ENCODE measurements at places on chromosomes 7 and 10.

DNA sequence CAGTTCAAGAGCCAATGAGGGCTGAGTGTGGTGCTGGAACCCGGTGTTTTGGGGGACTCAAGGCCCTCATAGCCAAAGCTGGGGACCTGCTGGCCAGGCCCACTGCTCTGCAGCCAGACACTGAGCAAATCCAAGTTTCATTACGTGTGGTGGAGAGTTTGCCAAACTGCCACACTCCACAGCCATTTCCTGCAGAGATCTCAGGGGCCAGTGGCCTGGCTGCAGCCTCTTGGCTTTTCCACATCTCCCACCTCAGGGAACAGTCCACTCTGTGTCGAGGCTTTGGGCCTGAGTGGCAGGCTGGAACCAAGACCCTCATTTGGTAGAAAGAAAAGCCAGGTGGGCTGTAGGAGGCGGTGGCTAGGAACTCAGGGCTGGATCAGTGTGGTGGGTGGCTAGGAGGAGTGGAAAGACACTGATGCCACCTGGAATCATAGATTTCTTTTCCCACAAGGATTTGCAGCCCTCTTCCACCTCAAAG is 3.2 kb downstream of the HOXA11 start:
- DNase-seq: no peak

GRCh38 chr10:707456-707855 is 18.0 kb upstream of the DIP2C start:
- DNase-seq: no peak

- DNase-seq: peak; percentile 53
Observed at GRCh38 chr7:150378115-150378852, 846 bp upstream of the ZNF775 start.

DNA sequence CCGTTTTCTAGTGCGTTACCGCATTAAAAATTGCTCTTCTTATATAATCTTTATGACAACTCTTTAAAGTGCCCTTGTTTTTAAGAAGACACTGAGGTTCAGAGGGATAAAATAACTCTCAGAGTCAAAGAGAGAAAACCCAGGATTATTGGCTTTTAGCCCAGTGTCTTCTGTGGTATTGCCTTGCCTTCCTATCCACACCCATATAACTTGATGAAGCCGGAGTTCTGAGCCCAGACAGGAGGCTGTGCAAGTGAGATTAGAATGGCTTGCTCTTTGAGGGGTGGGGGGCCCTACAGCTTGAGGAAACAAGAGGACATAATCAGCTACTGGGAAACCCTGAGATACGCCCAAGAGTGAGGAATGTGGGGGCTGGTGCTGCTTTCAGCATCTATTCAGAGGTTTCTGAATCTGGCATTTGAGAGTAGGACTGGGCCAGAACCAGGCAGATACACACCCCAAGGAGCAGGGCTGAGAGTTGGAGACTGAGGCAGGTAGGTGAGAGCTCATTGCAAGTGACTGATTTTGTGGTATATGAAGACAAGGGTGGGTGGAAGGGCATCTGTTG is 2.3 kb downstream of the PRXL2A start:
- DNase-seq: no peak

- no peak for DNase-seq
Observed at GRCh38 chr10:87862679-87863052, 667 bp downstream of the KLLN start.

DNA sequence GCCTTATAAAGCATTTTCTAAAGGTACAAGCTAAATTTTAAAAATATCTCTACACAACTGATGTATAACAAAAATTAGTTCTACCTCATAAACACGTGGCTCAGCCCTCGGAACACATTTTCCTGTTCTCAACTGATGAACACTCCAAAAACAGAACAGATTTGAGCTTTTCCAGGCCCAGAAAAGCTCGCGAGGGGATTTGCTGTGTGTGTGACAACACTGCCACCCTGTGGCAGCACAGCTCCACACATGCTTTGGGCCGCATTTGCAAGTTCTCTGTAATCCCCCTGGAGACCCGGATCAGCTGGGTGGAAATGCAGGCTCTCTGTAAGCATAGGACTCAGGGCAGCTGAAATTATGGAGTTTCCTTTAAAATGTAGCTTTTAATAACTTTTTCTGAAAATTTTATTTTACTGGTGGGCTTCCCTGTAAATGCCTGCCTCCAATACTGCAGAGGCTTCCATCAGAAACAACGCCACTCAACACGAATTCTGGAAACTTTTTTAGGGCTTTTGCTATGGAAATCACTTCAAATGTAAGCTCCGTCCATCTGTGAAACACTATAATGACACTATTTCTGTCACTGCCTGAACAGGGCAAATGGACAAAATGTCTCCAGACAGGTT is 155.5 kb downstream of the COBL start:
- DNase-seq: no peak

- DNase-seq: no peak
Observed at GRCh38 chr7:84104826-84105225, 89.8 kb downstream of the SEMA3A start.

DNA sequence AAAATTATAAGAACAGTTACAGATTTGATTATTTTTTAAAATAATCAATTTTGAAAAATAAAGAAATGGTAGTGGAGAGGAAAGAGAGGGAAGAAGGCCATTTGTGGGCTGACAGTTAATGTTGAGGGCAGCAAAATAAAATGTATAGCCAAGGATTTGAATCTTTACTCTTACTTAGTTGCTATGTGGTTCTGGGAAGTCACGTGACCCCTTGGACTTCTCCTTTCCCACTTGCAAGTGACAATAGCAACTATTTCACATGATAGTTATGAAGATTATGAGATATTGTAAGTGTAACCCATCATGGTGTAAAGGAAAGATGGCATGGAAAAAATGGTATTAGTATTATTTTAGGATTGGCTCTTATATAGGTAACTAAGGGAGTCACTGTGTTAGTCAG is 567.3 kb upstream of the GHITM start:
- no peak for DNase-seq

DNA sequence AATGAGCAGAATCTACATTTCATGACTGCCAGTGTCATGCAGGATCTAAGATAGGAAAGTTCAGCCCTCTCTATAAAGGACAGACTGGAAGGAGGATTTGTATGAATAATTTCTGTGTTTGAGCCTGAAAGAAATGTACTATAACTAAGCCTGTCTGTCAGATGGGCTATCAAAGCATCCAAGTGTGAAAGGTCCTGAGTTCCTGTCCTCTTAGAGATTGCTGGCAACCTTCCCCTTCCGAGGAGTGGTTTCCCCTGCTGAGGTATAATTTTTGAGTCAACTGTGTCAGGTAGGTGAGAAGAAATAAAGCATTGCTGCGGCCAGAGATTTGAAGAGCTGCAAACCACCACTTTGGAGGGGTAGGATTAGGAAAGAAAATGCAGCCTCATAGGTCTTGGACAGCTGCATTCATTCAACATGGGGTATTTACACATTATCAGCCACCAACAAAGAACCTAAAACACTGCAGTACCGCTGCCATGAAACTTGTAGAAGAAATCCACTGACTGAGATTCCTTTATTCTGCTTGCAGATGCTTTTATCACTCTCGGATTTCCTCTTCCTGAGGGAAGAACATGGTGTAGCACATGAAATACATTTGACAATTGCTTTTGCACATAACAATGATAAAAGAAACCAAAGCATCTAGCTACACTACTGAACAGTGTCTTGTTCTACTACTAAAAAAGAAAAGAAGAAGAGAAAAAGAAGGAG is 189.1 kb downstream of the DGKI start:
- no peak for DNase-seq

DNA sequence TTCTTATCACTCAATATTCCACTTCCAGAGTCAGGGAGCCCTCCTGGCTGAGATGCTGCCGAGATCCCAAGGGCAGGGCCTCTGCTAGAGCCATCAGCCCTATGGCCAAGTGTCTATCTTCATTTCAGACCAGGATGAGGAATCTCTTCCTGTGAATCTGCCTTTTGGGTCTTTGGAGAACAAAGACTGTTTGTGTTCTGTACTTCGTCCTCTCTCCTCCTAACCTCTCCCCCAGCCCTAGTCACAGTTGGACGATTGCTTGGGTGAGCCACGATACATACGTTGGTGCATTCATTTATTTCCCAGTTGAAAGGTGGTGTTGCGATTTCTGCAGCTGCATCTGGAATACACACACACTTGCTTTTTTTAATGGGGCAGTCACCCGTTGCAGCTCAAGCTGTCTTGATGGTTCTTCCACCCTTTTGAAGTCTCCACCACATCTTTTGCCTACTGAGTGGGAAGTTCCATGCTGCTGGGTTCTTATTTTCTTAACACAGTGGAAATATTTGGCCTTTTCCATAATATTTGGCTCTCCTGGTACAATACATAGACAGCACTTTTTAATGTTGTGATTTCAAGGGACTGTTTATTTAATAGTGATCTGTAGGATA is 26.7 kb downstream of the SH3PXD2A start:
- no peak for DNase-seq

- DNase-seq: no peak
Observed at GRCh38 chr7:79287981-79288380, 165.5 kb downstream of the MAGI2 start.

DNA sequence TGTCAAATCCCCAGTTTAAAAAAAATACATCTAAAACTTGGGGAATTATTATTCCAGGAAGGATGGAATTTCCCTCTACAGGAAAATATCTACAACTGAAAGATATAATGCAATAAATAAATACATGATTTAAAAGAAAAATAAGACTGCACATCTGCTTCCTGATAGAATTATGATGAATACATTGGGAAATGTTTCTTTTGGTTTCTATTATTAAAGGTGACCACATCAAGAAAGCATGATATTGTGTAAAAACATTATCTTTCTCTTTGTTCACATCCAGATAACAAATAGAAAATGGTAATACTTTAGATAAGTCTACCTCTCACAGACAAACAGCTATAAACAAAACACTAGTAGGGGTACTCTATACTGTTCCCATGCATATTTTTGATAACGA is 19.2 kb downstream of the SEMA3D start:
- no peak for DNase-seq

DNA sequence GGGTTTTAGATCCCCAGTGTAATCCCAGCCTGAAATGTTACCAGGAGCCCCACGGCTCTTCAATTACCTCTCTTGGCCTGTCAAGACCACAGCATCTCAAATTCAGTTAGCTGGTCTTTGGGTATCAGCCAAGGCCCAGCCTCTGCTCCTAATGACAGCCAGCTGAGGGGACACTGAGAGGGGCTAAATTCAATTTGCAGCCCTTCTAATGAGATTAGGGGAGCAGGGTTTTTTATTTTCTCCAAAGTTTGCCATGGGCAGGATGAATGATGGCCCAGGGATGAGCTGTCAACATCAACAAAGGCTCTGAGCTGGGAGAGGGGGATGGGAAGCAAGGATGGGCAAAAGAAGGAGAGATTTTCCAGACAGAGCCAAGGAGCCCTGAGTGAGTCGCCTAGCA is 116.8 kb upstream of the TBX20 start:
- no peak for DNase-seq

DNA sequence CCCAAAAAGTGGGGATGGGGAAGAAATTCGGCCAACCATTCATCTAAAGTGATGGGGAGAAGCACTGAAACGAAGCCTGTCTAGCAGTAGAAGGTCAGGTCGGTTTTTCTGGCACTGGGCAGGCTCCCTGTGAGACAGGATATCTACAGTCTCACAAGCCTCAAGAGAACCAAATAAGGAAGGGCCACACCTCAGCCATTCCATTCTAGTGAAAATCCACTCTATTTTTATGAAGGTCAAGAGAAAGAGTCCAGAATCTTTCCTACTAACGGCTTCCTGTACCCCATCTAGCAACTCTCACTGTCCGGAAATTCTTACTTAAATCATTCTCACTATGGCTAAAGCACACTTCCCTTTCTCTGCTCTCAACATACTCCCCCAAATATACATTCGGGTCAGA is 267.1 kb downstream of the PRPF18 start:
- no peak for DNase-seq

DNA sequence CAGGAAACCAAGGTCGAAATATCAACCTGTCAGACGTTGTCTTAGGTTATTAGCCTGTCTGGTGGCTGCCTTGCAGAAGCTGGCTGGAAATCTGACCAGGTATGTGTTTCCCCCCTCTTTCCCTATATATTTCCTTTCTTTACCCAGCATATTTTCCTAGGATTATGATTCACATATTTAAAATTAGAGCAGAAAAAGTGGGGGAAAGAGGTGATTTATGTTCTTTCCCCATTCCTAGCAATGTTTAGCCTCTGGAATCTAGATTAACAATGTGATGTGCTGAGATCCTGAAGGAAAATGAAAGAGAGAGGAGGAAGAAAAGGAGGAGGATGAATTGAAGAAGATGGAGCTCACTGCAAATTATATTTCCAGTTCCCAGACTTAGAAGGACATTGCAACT is 421.4 kb upstream of the AUTS2 start:
- no peak for DNase-seq

DNA sequence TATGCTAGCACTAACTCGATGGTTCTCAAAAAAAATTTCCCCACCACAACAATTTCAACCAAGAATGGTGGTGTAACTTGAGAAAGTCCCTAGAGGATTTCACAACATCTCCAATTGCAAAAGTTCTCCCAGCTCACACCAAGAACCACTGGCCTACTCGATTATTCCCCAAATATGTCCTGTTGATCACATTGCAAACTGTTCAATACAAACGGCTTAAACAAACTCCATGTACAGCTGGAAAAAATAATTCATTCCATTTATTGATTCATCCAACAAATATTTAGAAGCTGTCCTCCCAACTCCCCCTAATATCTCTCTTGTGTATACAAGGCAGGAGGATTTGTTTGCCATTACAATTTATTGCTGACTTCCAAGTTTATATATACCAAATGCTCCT is 19.1 kb downstream of the TMEM176B start:
- no peak for DNase-seq

All from C1 segment of cervical spinal cord (tissue), 14 donors.